ENCODE measurements at places on chromosomes 12 and 14.

- DNase-seq: peak; percentile 100
Measured at GRCh38 chr14:68951035-68951797, 27.9 kb downstream of the ACTN1 start.

GRCh38 chr12:9065607-9065856, 50.2 kb downstream of the A2M start:
- DNase-seq: no peak

DNA sequence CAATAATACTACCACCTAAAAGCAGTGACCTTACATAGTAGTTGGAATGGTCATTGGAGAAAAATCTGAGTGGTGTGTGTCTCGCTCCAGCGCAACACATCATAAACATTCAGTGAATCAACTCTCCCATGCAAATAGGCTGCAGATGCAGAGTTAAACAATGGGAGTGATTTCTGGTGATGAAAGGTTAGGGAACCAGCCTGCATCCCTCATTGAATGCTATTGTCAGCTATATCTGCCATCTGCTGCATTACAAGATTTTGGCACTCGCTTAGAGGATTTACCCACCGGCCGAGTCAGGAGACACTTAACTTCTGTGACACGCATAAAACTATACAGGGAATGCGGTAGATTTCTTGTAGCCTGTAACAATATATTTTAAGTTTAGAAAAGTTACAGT, 900.9 kb downstream of the FLRT2 start:
- DNase-seq: no peak

- no peak for DNase-seq
Measured at GRCh38 chr12:49021292-49021915, 2.8 kb upstream of the PRKAG1 start.

DNA sequence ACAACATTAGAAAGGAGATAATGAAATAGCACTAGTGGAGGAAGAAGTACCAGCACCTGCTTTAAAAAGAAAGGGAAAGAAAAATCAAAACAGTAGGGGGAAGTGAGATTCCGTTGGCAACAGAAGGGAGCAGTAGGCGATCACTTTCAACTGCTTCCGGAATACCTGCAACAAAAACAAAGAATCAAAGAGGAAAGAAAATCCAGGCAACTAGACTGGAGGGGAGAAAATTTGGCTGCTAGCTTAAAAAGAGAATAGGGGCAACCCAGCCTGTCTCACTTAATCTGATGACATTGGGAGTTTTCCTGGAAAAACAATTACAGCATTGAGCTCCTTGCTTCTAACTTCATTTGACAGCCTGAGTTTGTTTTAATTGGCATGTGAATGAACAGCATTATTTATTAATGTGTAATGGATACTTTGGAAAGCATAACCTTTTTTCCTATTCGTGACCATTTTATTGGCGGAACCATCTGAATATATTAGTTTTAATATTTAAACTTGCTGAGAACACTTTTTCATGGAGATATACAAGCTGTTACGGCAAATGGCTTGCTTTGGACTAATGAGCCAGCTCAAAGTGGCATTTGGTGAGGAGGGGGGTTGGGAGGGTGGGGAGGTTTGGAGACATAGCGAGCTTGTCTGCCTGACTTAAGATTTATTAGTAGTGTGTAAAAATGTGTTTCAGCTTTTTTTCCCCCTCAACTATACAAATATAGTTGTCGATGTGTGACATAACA, 2.5 kb upstream of the DACT1 start:
- no peak for DNase-seq

DNA sequence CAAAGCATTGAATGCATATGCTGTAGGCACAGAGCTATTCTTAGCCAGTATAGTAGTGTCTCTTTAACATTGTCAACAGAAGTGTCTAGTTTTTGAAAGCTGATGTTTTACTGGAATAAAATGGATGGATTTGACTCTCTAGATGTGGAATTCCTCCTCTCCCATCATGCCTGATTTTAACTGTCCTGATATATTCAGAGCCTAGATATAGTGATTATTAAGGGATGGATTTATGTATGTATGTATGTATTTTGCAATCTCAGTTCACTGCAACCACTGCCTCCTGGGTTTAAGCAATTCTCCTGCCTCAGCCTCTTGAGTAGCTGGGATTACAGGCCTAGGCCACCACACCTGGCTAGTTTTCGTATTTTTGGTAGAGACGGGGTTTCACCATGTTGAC, 144.8 kb upstream of the NAV3 start:
- DNase-seq: no peak
